Renal cortex interstitium (tissue), 15 donors: ENCODE measurements at places on chromosomes 1 and 21.

DNA sequence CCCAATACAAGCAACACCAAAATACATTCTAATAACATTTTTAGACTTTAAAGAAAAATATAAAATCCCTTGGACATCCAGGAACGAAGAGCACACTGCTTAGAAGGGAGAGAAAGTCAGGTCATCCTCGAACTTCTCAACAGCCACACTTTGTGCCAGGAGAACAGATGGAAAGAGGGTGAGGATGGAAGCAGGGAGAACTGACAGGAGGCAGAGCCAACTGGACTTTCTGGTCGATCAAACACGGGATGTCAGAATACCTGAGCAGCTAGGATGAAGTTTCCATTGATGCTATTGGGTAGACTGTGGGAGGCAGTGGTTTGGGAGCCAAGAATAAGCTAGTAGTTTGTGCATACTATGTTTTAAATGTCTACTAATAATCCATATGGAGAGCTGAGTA lies 111.4 kb downstream of the TOMM20 start:
- DNase-seq = no peak

DNA sequence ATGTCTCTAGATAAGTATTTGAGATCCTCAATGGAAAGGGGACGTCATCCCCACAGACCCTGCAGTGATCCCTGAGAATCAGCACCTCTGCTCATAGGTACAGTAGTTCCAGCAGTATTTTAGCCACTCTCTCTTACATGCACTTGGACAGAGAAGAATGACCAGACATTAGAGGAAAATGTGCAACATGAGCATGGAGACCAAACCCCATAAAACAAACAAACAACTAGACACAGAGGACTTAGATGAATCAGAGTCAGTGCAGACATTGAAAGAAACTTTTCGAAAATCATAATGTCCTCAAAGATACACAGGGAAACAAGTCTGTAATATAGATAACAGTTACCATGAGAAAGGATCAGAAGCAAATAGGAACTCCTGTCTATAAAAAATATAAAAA lies 108.2 kb downstream of the LYPLAL1 start:
- no peak for DNase-seq

DNA sequence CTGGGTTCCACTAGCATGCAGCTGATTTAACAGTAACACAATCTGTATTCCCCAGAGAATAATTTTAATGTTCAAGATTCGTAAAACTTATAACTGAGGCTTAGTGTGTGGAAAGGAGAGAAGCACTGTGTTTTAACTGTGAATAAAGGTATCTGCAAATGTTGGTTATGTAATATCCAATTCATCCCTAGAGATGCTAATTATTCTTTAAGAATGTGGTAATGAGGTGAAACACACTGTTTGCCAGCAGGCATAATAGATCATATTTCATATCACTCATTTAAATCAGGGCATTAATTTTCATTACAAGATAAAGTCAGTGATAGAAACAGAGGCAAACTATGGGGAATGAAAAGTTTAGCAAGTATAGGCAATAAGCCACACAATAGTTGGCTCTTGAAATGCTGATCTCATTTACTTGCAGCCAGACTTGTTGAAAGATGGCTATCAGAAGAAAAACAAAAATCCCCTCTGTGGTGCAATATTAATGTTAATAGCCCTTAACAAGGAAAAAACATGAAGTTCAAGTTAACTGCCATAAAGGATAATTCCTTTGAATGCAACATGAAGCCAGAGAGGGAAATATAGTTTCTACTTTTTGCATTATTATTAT lies 33.4 kb downstream of the HMCN1 start:
- no peak for DNase-seq

- no peak for DNase-seq
Observed at GRCh38 chr1:40651138-40651857, 14.2 kb downstream of the RIMS3 start.

DNA sequence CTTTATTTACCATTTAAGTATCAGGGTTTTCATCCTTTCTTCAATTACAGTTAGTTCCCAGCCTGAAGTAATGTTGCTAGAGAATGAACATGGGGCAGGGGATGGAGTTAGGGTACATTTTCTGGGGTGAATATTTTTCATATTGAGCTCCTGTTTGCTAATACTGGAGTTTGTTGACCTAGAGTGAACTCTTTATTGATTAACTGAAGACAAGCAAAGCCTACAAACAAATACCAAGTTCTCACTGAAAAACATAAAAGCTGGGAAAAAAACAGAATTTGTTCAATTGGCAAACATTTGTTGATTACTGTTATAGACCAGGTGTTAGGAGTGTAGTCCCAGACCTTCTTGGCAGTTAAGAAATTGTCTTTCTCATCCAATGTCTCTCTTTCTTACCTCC lies 28.2 kb upstream of the PIGV start:
- DNase-seq = no peak

- DNase-seq = no peak
Observed at GRCh38 chr21:16145479-16145878, 415.7 kb downstream of the USP25 start.

DNA sequence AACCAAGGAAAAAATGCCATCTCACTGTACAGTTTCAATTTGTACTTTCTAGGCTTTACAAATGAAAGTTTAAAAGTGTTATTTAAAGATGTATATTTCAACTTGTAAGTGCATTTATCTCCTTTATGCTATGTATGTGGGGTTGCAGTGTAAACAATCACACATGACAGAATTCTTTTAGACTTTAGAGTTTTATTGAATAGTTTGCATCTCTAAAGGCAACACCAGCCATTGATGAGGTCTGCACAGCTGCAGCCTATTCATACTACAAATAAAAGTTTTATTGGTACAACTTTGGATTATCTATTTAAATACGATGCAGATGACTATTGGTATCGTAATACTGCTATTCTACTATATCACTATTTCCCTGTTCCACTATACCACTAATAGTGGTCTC lies 894.4 kb upstream of the B3GALT2 start:
- DNase-seq = no peak
